ENCODE measurements at places on chromosomes 1 and 21.

GRCh38 chr1:214739621-214740238, 136.7 kb downstream of the CENPF start:
- no peak for DNase-seq

GRCh38 chr1:217026531-217026930, 303.3 kb upstream of the ESRRG start:
- DNase-seq: no peak

GRCh38 chr1:41363591-41364320, 2.5 kb downstream of the FOXO6 start:
- DNase-seq: no peak

DNA sequence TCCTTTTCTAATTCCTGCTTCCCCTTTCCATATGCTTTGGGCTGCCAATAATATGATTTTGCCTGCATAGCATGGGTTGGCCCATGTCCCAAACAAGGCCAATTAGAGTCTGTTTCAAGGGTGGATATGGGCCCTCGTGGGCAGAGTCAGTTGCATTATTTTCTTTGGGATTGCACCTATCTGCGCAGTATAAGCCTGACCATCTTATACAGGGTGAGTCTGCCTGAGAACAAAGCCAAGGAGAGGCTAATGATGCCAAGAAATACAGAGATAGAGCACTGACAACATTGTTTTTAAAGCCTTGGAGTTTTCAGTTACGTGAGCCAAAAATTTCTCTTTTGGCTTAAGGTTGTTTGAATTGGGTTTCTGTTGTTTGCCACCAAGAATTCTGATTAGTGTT, 18.6 kb downstream of the OVAAL start:
- no peak for DNase-seq

- no peak for DNase-seq
Measured at GRCh38 chr1:94807742-94808491, 12.2 kb upstream of the SLC44A3 start.
